ENCODE measurements at places on chromosomes 13 and 19. TPM values are rescaled to one million over a fixed set of nuclear protein-coding genes. Genes with fewer than 3 reads are reported as not detected.

DNA sequence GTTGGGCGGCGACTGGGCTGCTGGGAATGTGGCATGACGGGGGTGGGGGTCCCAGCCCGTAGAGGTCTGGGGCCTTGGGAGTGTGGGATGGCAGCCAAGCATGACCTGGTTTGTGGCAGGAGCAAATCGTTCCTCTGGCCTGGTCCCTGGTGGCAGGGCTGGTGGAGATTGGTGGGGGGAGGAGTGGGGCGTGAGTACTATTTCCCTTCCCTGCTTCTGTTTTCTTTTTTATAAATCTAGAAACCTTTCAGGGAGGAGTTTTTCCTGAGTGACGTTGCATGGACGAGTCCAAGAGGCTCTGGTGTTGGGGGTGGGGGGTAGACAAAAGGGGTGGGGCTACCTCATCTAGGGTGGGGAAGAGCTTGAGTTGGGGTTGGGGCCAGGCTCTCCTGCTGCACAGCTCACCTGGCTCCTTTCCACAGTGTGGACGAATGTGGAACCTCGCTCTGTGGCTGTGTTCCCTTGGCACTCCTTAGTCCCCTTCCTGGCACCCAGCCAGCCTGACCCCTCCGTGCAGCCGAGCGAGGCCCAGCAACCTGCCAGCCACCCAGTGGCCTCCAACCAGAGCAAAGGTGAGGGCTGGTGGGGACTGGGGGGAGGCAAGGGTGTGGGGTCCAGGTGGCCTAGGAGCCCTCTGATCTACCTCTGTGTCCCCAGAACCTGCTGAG is 15.4 kb upstream of the PRR19 start:
- DNase-seq, result no peak
- H3K4me3 ChIP-seq, result peak overlapping the region; percentile 79
- H3K36me3 ChIP-seq, result peaks cover 17% of the 10 kb centered on the region
- H3K27me3 ChIP-seq, result no peaks in the 10 kb centered on the region
- H3K27ac ChIP-seq, result peak overlapping the region; percentile 53

- no peak overlapping the region for H3K4me3 ChIP-seq
- no peaks in the 10 kb centered on the region for H3K27me3 ChIP-seq
- H3K36me3 ChIP-seq, result peaks cover 48% of the 10 kb centered on the region
- no peak overlapping the region for H3K27ac ChIP-seq
- no peak for DNase-seq
Measured at GRCh38 chr19:55613396-55613795, 7.9 kb downstream of the ZNF865 start.

DNA sequence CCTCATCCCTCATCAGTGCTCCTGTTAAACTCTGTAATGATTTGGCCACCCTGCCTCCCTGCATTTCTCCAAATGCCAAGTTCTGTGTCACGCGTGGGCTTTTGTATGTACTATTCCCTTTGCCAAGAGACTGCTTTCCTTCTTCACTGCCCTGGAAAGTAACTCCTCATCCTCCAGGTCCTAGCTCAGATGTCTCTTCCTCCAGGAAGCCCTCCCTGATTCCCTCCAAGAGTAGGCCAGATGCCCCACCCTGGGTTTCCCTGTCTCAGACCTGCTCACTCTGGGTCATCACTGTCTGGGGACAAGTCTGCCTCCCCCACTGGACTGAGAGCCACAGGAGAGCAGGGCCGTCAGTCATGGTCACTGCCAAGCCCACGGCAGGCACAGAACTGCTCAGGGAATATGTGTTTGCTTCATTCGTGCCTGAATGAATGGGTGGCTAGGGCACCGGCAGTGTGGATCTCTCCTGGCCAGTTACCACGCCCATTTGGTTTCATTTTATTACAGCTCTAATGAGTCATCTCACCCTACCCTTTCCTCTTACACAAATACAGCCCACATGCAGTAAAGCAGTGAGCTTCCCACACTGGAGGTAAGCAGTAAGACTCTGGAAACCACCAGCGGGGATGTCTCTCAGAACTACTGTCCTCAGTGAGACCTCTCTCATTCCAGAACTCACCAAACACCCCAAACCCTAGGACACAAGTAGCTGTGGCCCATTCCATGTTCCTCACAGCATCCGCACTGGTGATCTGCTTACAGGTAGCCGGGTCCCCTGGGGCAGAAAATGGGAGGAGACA is 12.1 kb upstream of the GPR4 start:
- H3K4me1 ChIP-seq, result peaks cover 20% of the 10 kb centered on the region
- H3K27me3 ChIP-seq, result no peaks in the 10 kb centered on the region
- peak overlapping the region; percentile 75 for H3K27ac ChIP-seq
- H3K4me3 ChIP-seq, result no peak overlapping the region

- no peaks in the 10 kb centered on the region for H3K27me3 ChIP-seq
- peak; percentile 35 for DNase-seq
- peaks cover 20% of the 10 kb centered on the region for H3K36me3 ChIP-seq
- peak overlapping the region; percentile 82 for H3K4me3 ChIP-seq
- H3K4me1 ChIP-seq, result peaks cover 39% of the 10 kb centered on the region
Measured at GRCh38 chr19:33374236-33374714, 766 bp downstream of the CEBPG start.

- no peaks in the 10 kb centered on the region for H3K36me3 ChIP-seq
- no peak for DNase-seq
- H3K27me3 ChIP-seq, result no peaks in the 10 kb centered on the region
- H3K27ac ChIP-seq, result no peak overlapping the region
Measured at GRCh38 chr13:102441085-102441484, 39.2 kb upstream of the FGF14 start.

GRCh38 chr19:32652894-32653598 is 21.9 kb downstream of the ANKRD27 start:
- H3K27ac ChIP-seq, result no peak overlapping the region
- DNase-seq, result no peak
- no peaks in the 10 kb centered on the region for H3K27me3 ChIP-seq
- H3K36me3 ChIP-seq, result peaks cover 31% of the 10 kb centered on the region

DNA sequence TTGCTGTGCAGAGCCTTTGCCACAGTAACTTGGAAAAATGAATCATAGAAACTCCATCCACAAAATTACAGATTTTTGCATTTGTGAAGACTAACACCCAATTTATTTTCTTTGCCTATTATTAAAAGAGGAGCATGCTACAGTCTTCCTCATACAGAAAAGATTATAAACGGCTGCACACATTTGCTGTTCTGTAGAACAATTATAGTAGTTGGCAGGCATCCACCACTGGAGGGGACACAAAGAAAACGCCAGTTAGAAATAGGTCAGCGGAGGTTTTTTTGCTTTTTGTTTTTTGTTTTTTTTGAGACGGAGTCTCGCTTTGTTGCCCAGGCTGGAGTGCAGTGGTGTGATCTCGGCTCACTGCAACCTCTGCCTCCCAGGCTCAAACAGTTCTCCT is 51.6 kb downstream of the SACS start:
- peaks cover 49% of the 10 kb centered on the region for H3K4me1 ChIP-seq
- no peak for DNase-seq

DNA sequence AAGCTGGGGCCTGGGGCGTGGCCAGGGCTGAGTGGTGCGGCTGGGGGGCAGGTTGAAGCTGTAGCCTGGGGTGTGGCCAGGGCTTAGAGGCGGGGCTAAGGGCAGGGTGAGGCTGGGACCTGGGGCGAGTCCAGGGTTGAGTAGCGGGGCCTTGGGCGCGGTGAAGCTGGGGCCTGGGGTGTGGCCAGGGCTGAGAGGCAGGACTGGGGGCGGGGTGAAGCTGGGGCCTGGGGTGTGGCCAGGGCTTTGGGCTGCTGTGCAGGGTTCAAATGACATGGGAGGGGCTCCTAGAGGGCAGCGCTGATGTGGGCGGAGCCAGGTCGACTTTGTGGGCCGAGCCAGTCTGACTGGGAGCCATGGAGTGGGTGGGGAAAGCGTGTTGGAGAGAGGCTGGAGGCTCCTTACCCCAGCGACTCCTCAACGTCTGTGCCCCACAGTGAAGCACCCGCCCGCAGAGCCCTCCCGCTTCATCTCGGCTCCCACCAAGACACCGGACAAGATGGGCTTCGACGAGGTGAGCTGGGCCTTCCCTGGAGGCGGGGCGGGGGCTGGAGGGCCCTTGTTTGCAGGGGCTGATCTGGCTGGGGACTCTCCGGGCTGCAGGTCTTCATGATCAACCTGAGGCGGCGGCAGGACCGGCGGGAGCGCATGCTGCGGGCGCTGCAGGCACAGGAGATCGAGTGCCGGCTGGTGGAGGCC is 21.5 kb downstream of the COLGALT1 start:
- no peak overlapping the region for H3K4me3 ChIP-seq
- H3K36me3 ChIP-seq, result peaks cover 62% of the 10 kb centered on the region
- peaks cover 11% of the 10 kb centered on the region for H3K4me1 ChIP-seq
- no peak overlapping the region for H3K27ac ChIP-seq
- no peaks in the 10 kb centered on the region for H3K27me3 ChIP-seq

DNA sequence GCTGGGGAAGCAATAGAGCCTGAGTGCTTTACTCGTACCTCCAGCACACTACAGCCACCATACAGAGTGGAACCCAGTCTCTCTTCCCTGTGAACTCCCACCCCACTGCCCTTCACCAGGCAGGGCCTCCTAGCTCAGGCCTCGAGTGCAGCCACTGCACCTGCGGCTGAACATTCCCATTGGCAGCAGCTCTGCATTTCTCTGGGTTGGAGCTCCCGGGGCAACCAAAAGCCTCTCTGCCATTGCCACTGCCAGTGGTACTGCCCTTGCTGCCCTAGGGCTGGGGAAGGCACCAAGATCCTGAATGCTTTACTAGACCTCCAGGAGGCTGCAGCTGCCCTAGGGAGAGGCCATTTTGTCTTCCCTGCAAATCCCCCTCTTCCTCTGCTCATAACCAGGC is 266.8 kb downstream of the TDRD3 start:
- no peak overlapping the region for H3K27ac ChIP-seq
- H3K27me3 ChIP-seq, result no peaks in the 10 kb centered on the region
- H3K4me3 ChIP-seq, result no peak overlapping the region
- no peaks in the 10 kb centered on the region for H3K36me3 ChIP-seq
- H3K4me1 ChIP-seq, result no peaks in the 10 kb centered on the region

- no peak overlapping the region for H3K4me3 ChIP-seq
- H3K36me3 ChIP-seq, result no peaks in the 10 kb centered on the region
- H3K27me3 ChIP-seq, result no peaks in the 10 kb centered on the region
- H3K27ac ChIP-seq, result no peak overlapping the region
Measured at GRCh38 chr13:103371271-103371670, 305.1 kb upstream of the SLC10A2 start.

DNA sequence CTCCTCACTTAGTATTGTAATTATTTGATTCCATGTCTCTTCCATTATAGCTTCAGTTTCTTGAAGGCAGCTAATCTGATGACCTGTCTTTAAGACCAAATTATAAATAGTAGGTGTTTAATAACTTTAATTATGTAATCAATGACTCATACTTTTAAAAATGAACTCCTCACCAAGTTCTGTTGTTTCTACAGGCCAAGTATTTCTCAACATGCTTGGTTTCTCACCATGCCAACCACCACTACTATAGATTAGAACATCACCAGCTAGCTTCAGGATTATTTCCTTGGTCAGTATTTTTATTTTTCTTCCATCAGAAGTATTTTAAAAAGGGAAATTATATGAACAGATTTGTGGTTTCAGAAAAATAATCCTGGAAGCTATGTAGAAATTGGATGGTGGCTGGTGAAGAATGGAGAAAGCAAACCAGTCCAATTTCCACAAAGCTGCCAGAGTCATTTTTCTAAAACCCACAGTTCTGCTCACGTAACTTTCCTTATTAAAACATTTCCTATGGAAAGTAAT is 237.7 kb upstream of the DACH1 start:
- no peak overlapping the region for H3K4me3 ChIP-seq
- no peaks in the 10 kb centered on the region for H3K27me3 ChIP-seq
- H3K4me1 ChIP-seq, result no peaks in the 10 kb centered on the region
- H3K36me3 ChIP-seq, result no peaks in the 10 kb centered on the region

DNA sequence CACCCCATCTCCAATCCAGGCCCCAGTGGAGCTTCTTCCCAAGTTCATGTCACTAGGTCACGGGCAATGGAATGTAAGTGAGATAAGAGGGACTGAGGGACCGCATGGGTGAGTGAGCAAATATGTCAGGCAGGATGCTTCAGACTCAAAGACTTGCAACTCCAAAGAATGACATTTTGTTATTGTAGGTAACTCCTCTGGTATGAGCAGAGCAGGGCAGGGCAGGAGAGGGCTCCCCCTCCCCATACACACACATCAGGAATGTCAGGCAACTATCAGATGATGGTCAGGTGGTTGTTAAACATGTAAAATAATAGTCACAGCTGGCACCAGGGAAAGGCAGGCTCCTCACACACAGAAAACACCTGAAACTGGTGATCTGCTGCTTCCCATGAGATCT is 10.6 kb downstream of the ERVV-2 start:
- H3K4me1 ChIP-seq, result peaks cover 9% of the 10 kb centered on the region
- DNase-seq, result no peak
- no peak overlapping the region for H3K4me3 ChIP-seq
- peaks cover 6% of the 10 kb centered on the region for H3K36me3 ChIP-seq
- peaks cover 2% of the 10 kb centered on the region for H3K27me3 ChIP-seq

GRCh38 chr13:111610081-111610480 is 289.6 kb downstream of the TEX29 start:
- H3K4me3 ChIP-seq, result no peak overlapping the region
- no peak for DNase-seq
- no peaks in the 10 kb centered on the region for H3K27me3 ChIP-seq
- no peaks in the 10 kb centered on the region for H3K4me1 ChIP-seq
- H3K27ac ChIP-seq, result no peak overlapping the region
- H3K36me3 ChIP-seq, result no peaks in the 10 kb centered on the region

- no peaks in the 10 kb centered on the region for H3K36me3 ChIP-seq
- H3K4me3 ChIP-seq, result no peak within 1 kb of the TSS
- DNase-seq, result no peak
- H3K27me3 ChIP-seq, result peaks cover 68% of the 10 kb centered on the region
Measured at GRCh38 chr19:11418549-11419506, at the start of gene RGL3. Gene RGL3, minus strand, starts transcription at chr19:11419314. Its CDS starts 36 bp downstream, at chr19:11419278.

DNA sequence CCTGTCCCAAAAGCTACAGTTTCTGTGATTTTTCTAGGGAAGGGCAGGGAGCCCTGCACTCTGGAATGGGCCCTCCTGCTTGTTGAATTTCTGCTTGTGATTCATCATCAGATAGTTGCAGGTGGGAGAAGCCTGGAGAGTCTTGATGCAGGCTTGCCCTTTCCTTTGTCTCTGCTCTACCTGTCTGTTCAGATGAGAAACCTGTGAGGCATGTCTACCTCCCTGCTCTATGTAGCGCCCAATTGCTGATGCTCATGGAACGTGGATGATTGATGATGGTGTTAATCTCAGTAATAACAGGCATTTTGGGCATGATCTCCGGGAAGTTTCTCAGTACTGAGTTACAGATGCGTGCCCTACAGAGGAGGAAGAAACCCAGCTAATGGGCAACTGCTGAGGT is 10.9 kb upstream of the CBY2 start:
- H3K4me3 ChIP-seq, result no peak overlapping the region
- DNase-seq, result no peak
- H3K27me3 ChIP-seq, result peaks cover 14% of the 10 kb centered on the region
- no peaks in the 10 kb centered on the region for H3K4me1 ChIP-seq
- no peaks in the 10 kb centered on the region for H3K36me3 ChIP-seq
- H3K27ac ChIP-seq, result no peak overlapping the region

GRCh38 chr19:397321-397720 is 11.6 kb downstream of the C2CD4C start:
- H3K4me3 ChIP-seq, result no peak overlapping the region
- H3K36me3 ChIP-seq, result peaks cover 7% of the 10 kb centered on the region
- no peak for DNase-seq
- H3K27me3 ChIP-seq, result no peaks in the 10 kb centered on the region
- H3K4me1 ChIP-seq, result no peaks in the 10 kb centered on the region

The FFAR1 gene
- not detected for total RNA-seq

The GPR12 gene
- not detected for total RNA-seq

The ZNF134 gene
- 17.1 TPM for total RNA-seq

The BST2 gene
- total RNA-seq, result 230 TPM

The LCP1 gene
- total RNA-seq, result 1,321 TPM

The ACP5 gene
- 9.9 TPM for total RNA-seq

The OBI1 gene
- total RNA-seq, result 21.4 TPM

The CLASRP gene
- total RNA-seq, result 82.5 TPM

Data from activated CD8-positive, alpha-beta T cell treated with anti-CD3 and anti-CD28 coated beads, Interleukin-2, amount 10 ng/mL, durations not matched to agents 7 days and 5 days (primary cell).